ENCODE measurements at places on chromosomes 5 and 9.

- no peak for DNase-seq
Observed at GRCh38 chr5:148446611-148447010, 62.9 kb downstream of the FBXO38 start.

GRCh38 chr5:74382987-74383593 is 257.4 kb downstream of the ENC1 start:
- DNase-seq = no peak

DNA sequence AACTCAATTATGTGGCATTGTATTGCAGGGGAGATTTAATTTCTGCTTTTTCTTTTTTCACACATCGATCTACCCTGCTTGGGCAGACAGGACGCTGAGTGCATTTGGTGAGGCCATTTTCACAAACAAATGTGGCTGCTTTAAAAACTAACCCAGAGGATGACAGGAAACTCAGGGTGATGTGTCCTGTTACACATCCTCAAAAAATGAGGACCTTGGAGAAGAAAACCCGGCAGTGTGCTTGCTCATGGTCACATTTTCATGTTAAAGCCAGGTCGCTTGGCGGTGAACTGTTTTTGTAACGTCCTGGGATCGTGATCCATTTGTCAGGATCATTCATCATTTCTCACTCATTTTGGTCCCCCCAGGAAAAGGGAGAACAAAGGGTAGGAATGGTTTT is 478.3 kb upstream of the ADAMTS16 start:
- no peak for DNase-seq

GRCh38 chr9:86670536-86670935 is 276.8 kb downstream of the GAS1 start:
- no peak for DNase-seq

GRCh38 chr5:15786326-15786725 is 286.3 kb downstream of the FBXL7 start:
- no peak for DNase-seq

- no peak for DNase-seq
Observed at GRCh38 chr5:157072508-157072907, 13.6 kb upstream of the HAVCR1 start.

DNA sequence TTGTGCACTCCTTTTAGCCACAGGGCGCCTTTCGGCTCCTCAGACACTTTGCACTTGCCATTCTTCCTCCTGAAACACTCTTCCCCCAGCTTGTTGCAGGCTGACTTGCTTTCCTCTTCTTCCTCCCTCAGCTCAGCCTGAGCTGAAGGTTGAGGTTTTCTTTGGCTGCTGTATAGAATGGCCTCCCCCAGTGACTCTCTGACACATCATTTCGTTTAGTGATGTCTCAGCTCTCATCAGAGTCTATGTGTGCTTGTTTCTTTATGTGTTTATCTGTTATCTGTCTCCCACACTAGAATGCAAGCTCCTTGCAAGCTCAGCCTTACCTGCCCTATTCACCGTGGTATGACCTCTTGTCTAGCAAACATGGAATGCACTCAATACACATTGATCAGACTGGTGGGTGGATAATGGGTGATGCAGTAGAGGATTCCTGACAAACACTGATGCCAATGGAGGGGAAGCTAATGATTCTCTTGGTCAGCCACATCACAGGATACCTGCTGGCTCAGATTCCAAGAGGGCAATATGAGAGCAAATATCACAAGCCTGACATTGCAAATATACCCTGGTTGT is 112.9 kb upstream of the STC2 start:
- DNase-seq = no peak

DNA sequence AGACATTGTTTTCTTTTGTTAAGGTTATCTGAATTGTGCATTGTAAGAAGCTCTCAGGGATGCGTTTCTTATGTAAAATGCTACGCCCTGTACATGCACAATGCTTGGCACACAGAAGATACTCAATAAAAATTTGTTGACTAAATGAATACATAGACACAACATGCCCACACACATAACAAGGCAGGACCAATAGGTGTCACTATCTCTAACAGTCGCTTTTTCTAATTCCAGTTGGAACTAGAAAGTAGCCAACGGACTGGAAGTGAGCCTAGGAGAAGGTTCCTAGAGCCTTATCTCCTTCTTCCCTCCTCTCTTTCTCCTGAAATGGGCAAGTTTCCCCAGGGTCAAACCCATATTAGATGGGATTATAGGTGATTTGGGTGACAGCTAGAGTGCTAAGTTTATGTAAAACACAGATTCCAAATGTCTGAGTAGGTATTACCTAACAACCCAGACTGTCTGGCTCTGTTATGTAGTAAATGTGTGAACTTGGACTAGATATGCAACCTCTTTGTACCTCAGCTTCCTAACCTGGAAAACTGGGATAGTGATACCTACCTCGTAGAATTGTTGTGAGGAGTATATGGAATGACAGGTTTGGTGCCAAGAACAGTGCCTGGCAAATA is 603.0 kb downstream of the RAB3C start:
- DNase-seq = no peak

DNA sequence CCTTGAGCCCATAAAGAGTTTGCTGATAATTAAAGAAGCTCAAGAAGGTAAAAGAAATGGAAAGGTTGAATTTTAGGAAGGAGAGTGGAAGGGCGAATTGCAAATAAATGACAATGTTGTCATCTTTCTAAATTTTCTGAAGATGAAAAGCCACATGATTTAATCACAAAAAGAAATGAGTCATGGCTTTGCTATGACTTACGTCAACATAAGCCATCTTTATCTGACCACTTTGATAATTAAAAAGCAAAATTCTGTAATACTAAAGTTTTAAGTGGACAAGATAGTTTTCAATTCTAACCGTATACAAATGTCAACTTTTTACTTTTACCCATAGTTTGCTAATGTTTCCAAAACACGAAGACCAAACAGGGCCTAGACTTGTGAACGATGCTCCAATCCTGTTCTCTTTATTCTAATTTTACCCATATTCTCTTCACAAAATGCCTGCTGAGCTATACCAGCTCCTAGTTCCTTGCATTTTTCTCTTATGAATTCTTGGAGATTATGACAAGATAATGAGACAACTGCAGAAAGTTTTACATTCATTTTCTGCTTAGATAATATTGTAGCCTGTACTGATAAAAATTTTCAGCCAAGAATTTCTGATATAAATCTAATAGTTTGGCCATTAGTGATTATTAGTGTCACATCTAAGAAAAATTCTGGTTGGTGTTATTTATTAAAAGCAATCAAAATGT is 21.8 kb upstream of the PRUNE2 start:
- DNase-seq = no peak

DNA sequence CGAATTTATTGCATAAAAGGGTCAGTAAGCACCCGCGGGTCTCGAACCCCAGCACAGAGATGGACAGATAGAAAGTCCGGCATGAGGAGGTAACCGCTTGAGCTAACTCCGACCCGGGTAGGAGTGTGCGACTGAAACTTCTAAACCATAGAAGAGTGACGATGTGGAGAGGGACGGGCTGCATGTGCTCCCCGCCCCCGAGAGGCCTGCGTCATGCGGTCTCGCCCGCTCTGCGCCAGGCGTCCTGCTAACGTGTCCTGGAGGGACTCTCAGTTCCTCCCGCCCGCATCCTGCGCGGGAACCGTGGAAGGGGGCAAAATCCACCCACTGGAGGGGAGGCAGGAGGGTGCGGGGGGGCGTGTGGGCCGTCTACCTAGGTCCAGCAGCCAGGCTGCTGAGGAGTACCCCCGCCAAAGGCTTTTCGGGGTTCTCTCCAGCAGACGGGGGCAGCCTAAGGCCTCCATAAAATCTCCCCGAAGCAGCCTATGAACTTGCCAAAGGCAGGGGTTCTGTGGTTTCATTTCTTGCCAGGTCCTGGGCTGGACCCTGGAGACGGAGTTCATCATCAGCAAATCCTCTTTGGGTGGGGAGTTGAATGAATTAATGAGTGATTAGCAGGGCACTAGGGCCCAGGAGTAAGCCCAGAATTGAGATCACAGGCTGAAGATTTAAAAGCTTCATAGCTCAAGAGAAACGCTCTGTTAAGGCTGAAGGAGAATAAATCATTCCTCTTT is 51.9 kb downstream of the TGFBI start:
- peak; percentile 19 for DNase-seq

GRCh38 chr5:57895766-57896165 is 413.2 kb upstream of the ACTBL2 start:
- DNase-seq = no peak

DNA sequence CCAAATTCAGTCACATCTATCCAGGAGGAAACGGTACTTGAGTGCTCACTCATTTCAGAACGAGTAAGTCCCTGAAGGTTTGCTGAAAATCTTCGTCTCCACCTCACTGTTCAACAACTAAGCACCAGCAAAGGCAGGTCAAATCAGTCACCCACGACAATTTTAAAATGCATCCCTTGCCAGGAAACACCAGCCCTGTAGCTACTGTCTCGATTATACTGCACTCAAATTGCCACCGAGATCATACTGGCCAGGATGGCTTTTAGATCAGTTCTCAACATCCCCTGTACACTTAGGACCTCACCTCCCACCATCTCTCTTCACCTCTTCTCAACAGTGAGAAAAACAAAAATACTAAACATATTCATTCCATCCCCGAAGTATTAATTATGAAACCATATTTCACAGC is 298.6 kb downstream of the AGTPBP1 start:
- DNase-seq = no peak

- no peak for DNase-seq
Observed at GRCh38 chr9:107870221-107870620, 380.7 kb upstream of the KLF4 start.

DNA sequence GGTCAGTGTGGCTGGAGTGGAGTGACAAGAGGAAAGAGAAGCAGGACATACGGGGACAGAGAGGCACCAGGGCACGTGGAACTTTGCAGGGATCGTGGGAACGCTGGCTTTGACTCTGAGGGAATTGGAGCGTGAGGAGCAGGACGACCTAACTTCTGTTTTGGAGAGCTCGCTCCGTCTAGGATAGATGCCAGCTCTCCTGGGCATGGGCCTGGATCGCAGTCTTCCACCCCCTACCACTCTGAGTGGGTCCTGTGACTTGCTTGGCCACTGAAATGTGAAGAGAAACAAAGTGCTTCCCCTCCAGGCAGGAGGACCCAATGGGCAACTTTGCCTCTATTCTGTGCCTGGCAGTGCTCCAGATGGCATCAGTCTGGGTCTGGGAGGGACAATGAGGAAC is 8.7 kb upstream of the SH3PXD2B start:
- no peak for DNase-seq

DNA sequence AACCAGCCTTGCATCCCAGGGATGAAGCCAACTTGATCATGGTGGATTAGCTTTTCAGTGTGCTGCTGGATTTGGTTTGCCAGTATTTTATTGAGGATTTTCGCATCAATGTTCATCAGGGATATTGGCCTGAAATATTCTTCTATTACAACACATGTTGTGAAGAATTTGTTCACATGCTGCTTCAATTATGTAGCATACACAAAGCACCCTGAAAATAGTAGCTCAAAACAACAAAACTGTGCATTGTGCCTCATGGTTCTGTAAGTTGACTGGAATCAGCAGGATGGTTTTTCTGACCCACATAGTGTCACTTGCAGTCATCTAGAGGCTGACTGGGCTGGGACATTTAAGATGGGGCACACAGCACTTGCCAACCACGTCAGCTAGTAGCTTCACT is 193.9 kb downstream of the SYK start:
- no peak for DNase-seq

All from hematopoietic multipotent progenitor cell treated with erythropoietin and hydrocortisone succinate and interleukin-3 and kit ligand, for 17 days (in vitro differentiated cells).